T-helper 9 cell (primary cell): ENCODE measurements at places on chromosomes 2 and 18.

- DNase-seq: no peak
Observed at GRCh38 chr18:62287781-62288664, 37.1 kb upstream of the TNFRSF11A start.

GRCh38 chr18:2147476-2148230 lies 423.7 kb downstream of the METTL4 start:
- no peak for DNase-seq

DNA sequence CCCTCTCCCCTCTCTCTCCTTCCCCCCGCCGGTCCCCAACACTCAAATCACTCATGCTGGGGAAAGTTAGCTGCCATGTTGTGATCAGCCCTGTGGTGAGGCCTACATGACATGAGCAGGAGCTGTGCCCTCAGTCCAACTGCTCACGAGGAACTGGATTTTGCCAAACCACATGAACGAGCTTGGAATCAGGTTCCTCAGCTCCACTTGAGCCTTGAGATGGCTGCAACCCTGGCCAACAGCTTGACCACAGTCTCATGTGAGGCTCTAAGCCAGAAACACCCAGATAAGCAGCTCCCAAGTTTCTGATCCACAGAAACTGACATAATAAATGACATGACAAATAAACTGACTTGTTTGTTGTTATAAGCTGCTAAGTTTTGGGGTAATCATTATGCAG lies 38.4 kb downstream of the ARL4C start:
- DNase-seq: no peak

DNA sequence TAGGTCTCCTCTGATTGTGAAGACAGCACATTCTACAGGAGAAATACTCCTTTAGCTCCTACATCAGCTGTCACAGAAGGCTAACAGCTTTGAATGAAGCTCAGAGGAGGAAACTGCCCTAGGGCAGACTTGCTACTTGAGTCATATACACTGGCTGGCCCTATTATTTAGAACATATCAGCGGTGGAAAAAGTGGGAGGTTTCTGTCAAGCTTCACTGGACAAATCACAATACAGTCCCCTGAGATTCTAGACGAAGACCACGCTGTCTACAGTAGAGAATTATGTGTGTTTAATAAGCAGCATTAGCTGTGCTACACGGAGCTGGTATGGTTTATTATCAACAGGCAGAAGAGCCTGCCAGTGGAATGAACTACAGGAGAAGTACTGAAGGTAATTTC lies 230.9 kb upstream of the FSIP2 start:
- DNase-seq: no peak

DNA sequence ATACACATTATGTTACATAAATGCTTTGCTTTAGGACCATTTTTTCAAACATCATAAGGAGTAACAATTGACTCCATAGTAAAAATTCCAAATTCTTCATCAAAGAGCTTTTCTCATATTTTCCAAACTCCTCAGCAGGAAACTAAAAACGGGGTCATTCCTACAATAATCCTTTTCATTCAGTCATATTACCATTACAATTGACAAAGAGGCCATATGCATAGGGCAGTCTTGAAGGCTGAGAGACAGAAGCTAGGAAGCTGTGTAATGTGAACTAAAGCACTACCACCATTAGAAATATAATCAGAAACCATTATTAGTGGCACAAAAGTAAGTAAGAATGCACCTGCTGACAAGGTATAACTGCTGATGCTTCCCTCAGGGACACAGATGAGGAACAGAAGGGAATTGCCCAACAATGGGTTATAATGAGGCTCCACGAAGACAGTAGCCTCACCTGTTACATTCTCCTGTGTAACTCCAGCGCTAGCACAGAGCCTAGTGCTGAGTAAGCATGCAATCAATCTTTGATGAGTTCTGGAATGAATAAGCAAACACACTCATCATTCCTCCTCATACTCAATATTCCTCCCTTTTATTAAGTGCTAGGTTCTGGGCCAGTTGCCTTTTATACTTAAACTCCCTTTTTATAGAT lies 942.3 kb downstream of the CPS1 start:
- no peak for DNase-seq

DNA sequence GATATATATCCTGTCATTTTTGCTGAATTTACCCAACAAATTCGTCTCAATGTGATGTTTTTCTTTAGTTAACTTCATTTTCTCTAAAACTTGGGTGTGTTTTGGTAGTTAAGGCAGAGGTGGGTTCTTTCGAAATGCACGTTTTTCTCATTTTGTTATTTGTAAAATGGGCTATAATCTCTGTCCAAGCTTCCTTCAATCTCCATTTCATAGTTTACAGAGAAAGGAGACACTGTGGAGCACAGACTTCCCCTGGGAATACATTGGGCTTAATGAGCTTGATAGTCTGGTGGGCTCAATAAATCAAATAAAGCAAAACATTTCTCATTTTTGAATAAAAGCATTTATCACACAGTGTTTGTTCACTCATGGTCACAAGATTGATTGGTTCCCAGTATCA lies 145.1 kb downstream of the AGPS start:
- DNase-seq: no peak

DNA sequence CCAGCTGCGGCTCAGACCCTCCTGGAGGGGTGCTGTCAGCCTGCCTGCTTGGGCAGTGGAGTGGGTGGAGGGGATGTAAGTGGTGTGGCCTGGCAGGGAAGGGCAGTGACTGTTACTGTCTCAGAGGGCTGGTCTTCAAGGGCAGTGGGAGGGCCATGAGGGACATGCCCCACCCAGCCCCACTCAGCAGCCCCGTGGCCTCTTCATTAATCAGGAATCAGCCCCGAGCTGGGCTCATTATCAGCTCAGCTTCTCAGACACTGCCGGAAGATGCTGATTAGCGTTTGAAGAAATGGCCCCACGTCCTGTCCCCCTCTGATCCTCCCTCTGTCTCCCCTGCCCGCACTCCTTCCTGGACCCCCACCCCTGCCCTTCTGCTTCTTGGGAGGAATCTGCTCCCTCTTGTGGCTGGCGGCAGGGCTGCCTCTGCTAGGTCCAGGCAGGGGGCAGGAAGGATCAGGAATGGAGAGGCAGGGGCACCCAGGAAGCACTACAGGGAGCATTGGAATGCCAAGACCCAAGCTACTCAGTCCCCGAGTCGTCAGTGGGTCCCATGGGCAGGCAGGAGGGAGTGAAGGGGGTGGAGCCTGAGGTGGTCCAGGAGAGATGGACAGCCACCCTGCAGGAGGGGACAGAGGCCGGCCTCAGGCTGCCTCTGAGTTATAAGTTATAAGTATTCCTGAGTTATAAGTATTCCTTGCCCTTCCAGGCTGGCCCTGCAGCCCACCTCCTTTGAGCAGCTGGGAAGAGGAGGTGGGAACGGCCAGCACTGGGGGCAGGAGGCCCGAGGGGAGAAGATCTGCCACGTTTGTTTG lies 7.0 kb downstream of the ASIC4 start:
- no peak for DNase-seq

DNA sequence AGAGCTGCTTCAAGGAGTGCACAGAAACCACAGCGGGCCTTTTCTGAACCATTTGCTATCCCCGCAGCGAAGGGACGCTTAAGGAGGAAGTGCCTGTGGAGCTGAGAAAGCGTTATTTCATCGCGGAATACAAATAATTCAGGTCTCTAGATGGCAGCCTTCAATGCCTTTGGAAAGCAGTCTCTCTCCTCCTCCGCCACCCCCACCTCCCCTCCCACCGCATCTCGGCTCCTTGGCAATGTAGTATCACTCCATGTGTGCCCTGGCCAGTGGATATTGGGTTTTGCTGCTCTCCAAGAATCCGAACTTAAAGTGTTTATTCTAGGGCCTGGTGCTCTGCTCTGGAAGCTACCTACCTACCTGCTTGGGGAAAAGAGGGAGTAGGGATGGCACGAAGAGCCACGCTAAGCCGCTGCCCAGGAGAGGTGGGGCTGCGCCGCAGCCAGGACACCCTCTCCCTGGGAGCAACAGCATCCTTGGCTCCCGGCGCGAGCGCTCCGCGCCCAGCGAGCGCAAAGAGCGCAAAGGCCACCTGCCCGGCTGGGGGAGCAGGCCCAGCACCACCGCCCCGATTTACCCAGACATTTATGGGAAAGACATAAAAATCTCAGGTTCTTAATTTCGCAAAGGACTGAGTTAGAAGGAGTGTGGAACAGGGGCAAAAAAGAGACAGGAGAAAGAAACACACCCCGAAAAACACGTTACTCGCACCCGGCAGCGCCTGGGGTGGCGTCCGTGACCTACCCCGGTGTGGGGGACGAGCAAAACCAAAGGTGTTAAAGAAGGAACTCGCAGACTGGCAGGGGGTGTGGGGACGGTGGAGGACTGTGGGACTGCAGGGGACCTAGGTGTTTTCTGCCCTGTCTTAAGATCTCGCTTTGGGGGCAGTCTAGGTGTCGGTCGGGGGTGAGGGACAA lies 1.0 kb downstream of the SPHKAP start:
- no peak for DNase-seq

GRCh38 chr2:219969508-219969907 lies 342.1 kb downstream of the SLC4A3 start:
- no peak for DNase-seq

GRCh38 chr2:224946895-224947294 lies 95.4 kb downstream of the DOCK10 start:
- no peak for DNase-seq

DNA sequence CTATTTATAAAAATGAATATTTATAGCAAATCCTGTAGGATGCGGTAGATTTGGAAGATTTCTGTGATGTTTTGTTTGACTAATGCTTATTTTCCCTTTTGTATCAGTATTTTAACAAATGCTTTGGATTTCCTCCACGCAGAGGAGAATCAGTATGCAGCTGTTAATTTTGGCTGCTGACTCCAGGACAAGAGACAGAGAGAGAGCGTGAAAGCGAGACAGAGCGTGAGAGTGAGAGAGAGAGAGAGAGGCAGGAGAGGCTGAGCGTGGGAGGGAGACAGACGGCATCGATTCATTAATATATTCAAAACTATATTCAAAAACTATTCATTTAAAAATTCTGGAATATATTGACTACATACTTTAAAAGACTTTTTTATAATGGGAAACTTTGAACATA lies 62.5 kb downstream of the RRM2 start:
- DNase-seq: no peak

- DNase-seq: no peak
Observed at GRCh38 chr2:142687509-142687908, 190.0 kb upstream of the KYNU start.

DNA sequence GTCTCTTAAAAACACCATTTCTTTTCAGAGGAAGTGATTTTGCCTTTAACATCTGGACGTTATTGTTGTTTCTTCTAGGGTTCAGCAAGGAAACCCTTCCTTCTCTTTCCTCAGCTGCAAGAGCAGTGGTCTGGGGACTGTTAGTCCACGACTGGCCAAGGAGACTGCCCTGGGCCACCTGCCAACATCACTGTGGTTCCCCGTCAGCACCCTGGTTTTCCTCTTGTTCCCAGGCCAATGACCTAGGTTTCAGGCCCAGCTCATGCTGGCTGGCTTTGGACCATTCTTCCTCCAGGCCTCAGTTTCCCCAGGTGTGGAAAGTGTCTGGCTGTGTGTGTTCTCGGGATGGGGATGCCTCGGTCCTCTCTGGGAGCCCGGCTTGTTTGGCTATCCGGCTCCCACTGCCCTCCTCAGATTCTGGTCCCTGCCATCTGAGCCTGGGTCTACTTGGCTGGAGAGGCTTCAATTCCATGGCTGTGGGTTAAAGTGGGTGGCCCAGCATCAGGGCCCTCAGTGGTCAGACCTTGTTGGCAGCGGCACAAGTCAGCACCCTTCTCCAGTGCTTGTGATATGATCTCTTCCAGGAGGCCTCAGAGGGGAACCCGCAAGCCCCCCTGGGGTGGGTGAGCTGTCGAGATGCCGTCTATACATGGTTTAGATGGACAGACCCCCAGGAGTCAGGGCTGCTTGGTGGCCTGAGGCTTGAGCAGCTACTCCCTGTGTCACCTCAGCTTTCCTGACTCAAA lies 234.3 kb upstream of the HS6ST1 start:
- DNase-seq: no peak
